ENCODE measurements at places on chromosomes 7 and 10. TPM values are rescaled to one million over a fixed set of nuclear protein-coding genes. Genes with fewer than 3 reads are reported as not detected.
A peak's percentile ranks its signal among the peaks of the same experiment; 100 is the strongest.

DNA sequence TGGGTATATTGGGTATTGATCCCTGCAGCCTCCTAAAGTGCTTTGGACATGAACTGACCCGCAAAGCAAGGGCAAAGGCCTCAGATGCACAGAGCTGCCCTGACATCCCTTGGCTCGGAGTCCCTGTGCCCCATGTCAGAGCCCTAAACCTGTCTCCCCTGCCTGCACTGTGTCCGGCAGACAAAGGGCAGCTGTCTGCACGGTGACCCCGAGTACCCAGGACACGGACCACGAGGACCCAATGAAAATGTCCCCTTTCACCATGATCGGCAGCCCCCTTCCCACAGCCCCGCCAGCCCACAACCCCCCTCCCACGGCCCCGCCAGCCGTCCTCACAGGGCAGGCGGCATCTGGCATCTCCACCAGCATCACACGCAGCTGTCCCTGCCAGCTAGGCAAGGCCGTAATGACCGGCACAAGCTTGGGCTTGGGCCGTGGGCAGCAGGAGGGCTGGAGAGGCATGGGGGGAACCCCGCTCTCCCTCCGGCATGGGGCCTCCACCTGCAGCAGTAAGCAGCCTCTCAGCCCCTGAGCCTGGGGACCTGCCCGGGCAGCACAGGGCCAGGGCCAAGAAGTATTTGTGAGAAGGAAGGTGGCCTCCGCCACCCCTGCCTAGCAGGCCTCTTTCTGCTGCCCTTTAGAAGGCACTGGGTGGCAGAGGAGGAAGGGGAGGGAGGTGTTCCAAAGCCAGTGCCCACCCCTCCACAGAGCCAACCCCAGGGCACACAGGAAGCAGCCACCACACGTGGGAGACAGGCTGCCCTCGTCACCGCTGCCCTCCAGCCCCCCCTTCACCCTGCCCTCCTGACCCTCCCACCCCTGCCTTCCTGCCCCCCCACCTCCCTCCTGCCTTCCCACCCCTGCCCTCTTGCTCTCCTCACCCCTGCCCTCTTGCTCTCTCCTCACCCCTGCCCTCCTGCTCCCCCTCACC, 10.1 kb downstream of the NUDT1 start:
- no peak overlapping the region for H3K27ac ChIP-seq
- H3K4me3 ChIP-seq: no peak overlapping the region
- peaks cover 14% of the 10 kb centered on the region for H3K4me1 ChIP-seq
- peak; percentile 20 for DNase-seq
- H3K36me3 ChIP-seq: peaks cover 9% of the 10 kb centered on the region

CTNNA3 gene
- total RNA-seq: not detected

PNLIP gene
- not detected for total RNA-seq

- no peak for DNase-seq
- no peak overlapping the region for H3K4me3 ChIP-seq
- H3K36me3 ChIP-seq: no peaks in the 10 kb centered on the region
- H3K27me3 ChIP-seq: peaks cover 2% of the 10 kb centered on the region
- H3K27ac ChIP-seq: no peak overlapping the region
- no peaks in the 10 kb centered on the region for H3K4me1 ChIP-seq
Measured at GRCh38 chr10:90587081-90587491, 270.8 kb downstream of the HTR7 start.

DNA sequence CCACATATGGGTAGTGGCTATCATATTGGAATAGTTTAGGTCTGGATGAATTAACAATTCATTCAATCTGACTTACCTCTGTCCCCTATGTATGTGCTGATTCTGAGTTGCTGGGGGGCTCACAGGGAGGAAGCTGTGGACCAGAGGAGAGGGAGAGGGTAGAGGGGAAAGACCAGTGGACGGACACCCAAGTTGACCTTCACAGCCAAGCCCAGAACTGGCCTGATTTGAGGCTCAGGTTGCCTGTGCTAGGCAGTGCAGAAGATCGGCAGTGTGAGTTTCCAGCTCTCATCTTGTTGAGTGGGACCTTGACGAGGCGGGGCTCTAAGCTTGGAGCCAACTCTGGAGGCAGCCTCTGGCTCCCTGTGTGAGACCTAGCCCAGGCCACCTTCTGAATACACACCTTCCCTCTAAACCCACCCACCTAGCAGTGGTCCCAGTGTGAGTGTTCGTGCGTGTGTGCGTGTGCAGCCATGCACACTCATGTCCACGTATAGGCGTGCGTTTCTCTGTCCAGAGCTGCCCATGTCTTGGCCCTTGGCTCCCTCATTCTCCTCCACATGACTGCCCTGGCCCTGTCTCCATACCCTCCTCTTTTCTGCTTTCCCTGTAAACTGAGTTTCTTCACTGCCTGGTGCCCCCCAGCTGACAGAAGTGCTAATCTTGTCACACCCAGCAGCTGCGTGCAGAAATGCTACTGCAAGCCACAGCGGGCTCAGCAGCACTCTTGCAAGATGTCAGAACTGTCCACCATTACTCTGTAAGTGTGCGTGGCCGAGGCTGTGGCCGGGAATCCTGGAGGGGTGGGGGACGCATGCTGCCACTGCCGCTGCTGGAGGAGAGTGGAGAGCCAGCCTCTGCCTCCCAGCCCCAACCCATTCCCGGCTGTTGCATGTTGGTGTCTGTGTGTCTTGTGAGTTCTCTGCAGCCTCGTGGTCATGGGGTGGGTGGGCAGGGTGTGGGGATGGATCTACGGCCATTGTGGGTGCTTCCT, 47.6 kb downstream of the ADCYAP1R1 start:
- no peaks in the 10 kb centered on the region for H3K36me3 ChIP-seq
- H3K4me3 ChIP-seq: no peak overlapping the region
- H3K27me3 ChIP-seq: no peaks in the 10 kb centered on the region

GRCh38 chr10:28302012-28302637, 739 bp downstream of the MPP7 start:
- peaks cover 48% of the 10 kb centered on the region for H3K4me1 ChIP-seq
- no peaks in the 10 kb centered on the region for H3K27me3 ChIP-seq
- peak overlapping the region; percentile 2 for H3K27ac ChIP-seq
- H3K4me3 ChIP-seq: peak overlapping the region; percentile 70

DNA sequence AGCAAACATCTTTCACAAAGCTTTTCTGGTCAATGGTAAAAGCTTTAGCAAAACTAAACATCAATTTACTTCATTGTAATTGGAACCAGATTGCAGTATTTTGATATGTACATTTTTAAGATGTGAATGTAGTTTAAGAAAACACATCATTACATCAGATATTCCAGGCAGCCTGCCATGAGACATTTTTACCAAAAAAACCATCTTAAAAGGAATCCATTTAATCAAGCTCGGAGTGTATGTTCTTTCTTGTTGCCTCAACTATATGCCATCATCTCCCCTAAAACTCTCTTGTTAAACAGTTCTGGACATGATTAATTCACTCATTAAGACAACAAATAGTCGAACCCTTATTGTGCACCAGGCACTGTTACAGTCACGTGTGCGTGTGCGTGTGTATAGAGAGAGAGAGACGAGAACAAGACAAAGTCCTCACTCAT, 97.5 kb downstream of the UBE2H start:
- no peaks in the 10 kb centered on the region for H3K36me3 ChIP-seq
- H3K27me3 ChIP-seq: no peaks in the 10 kb centered on the region
- peaks cover 55% of the 10 kb centered on the region for H3K4me1 ChIP-seq
- H3K27ac ChIP-seq: no peak overlapping the region
- H3K4me3 ChIP-seq: no peak overlapping the region
